Transverse colon (tissue), 4 donors: ENCODE measurements at places on chromosomes 13 and 19. TPM values are rescaled to one million over a fixed set of nuclear protein-coding genes. Genes with fewer than 3 reads are reported as not detected.

GRCh38 chr13:91014696-91015095, 332.8 kb upstream of the MIR17HG start:
- H3K4me1 ChIP-seq: no peaks in the 10 kb centered on the region
- no peak overlapping the region for H3K4me3 ChIP-seq
- DNase-seq: no peak

DNA sequence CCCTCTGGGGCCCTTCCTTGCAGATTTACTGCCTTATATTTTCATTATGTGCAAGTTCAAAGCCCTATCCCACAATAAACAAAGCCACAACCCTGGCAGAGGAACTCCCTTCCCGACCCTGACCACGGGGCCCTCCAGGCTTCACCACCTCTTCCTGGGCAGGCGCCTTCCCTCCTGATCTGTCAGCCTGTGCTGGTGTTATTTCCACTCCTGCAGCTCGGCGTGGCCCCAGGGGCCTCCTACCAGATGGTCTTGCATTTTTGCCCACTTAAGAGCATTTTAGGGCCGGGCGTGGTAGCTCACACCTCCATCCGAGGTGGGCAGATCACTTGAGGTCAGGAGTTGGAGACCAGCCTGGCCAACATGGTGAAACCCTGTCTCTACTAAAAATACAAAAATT, 22.8 kb downstream of the SLC15A1 start:
- no peaks in the 10 kb centered on the region for H3K27me3 ChIP-seq
- H3K27ac ChIP-seq: no peak overlapping the region
- H3K4me3 ChIP-seq: no peak overlapping the region
- H3K4me1 ChIP-seq: no peaks in the 10 kb centered on the region
- no peak for DNase-seq

GRCh38 chr19:16660763-16661479, at the start of gene TMEM38A:
Gene TMEM38A (plus strand): TSS chr19:16661139. CDS start chr19:16661218, 79 bp downstream.
- H3K27ac ChIP-seq: peak within 1 kb of the TSS; percentile 95
- H3K4me3 ChIP-seq: peak within 1 kb of the TSS; percentile 65
- peaks cover 36% of the 10 kb centered on the region for H3K4me1 ChIP-seq
- peak; percentile 75 for DNase-seq

DNA sequence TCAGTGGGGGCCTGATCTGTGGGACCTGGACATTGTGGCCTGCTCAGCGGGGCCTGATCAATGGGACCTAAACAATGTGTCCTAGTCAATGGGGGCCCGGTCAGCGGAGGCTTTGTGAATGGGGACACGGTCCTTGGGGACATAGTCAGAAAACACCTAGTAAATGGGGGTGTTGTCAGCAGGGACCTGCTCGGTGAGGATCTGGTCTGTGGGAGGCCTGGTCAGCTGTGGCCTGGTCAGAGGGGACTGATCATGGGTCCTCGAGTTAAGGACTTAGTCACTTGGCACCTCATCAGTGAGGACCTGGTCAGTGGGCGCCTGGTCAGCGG, 44.5 kb upstream of the TPM4 start:
- no peaks in the 10 kb centered on the region for H3K27me3 ChIP-seq
- DNase-seq: no peak
- no peaks in the 10 kb centered on the region for H3K36me3 ChIP-seq
- no peak overlapping the region for H3K27ac ChIP-seq
- H3K4me3 ChIP-seq: no peak overlapping the region

GRCh38 chr13:24203811-24204210, 43.3 kb downstream of the SPATA13 start:
- H3K27ac ChIP-seq: peak overlapping the region; percentile 20
- H3K4me1 ChIP-seq: peaks cover 55% of the 10 kb centered on the region
- no peak overlapping the region for H3K4me3 ChIP-seq
- no peaks in the 10 kb centered on the region for H3K36me3 ChIP-seq
- no peak for DNase-seq

GRCh38 chr13:27053210-27053884, 118.3 kb downstream of the USP12 start:
- no peaks in the 10 kb centered on the region for H3K27me3 ChIP-seq
- H3K4me1 ChIP-seq: no peaks in the 10 kb centered on the region
- no peaks in the 10 kb centered on the region for H3K36me3 ChIP-seq
- H3K4me3 ChIP-seq: no peak overlapping the region
- no peak for DNase-seq

DNA sequence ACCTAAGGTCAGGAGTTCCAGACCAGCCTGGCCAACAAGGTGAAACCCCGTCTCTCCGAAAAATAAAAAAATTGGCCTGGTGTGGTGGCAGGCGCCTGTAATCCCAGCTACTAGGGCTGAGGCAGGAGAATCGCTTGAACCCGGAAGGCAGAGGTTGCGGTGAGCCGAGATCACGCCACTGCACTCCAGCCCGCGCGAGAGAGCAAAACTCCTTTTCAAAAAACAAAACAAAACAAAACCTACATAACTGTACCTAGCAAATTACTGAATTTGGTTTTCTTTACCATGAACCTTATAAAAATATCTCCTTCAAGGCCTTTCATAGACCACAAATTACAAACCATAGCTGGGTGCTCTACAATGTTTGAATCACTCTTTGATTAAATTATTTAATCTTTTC, 760 bp downstream of the ZNF91 start:
- no peaks in the 10 kb centered on the region for H3K36me3 ChIP-seq
- no peaks in the 10 kb centered on the region for H3K27me3 ChIP-seq
- H3K27ac ChIP-seq: peak overlapping the region; percentile 97
- peak overlapping the region; percentile 55 for H3K4me3 ChIP-seq

- H3K4me1 ChIP-seq: peaks cover 20% of the 10 kb centered on the region
- no peak for DNase-seq
- no peaks in the 10 kb centered on the region for H3K27me3 ChIP-seq
- no peaks in the 10 kb centered on the region for H3K36me3 ChIP-seq
- H3K27ac ChIP-seq: no peak overlapping the region
Measured at GRCh38 chr19:47507012-47507411, 7.9 kb downstream of the NAPA start.

DNA sequence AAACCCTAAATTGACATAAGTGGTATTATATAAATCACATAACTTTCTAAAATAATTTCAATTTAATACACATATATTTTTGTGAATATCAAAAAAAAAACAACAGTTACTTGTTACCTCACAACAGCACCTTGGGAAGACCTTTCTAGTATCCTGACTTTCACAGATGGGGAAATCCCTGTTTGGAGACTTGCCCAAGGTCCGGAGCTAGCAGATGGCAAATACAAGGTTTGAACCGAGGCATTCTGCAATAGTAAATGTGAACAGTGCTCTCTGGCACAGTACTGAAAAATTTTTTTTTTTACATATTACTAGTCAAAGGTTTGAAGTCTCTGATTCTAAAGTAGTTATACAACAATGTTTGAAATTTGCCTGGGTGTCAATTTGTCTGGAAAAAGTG, 104.5 kb downstream of the SUCLA2 start:
- H3K4me1 ChIP-seq: no peaks in the 10 kb centered on the region
- no peak for DNase-seq
- H3K27ac ChIP-seq: no peak overlapping the region
- no peak overlapping the region for H3K4me3 ChIP-seq

DNA sequence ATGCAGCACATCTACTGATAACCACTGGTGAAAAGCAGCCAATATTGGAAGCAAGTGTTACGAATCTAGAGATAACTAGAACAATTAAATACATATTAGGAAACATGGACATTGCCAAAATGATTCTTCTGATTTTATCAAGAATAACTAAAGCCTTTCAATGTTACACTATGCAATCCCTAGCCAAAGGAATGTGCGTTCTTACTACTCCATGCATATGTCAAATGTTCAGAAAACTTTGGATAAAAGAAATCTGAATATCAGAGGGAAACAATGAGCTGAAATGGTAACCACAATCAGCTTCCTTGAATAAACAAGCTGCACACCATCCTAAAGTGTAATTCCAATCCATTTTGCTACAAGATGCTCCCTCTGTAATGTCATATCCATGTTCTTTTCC, 951 bp upstream of the POSTN start:
- no peak overlapping the region for H3K27ac ChIP-seq
- no peaks in the 10 kb centered on the region for H3K27me3 ChIP-seq
- H3K4me3 ChIP-seq: no peak overlapping the region
- H3K36me3 ChIP-seq: no peaks in the 10 kb centered on the region
- no peaks in the 10 kb centered on the region for H3K4me1 ChIP-seq

DNA sequence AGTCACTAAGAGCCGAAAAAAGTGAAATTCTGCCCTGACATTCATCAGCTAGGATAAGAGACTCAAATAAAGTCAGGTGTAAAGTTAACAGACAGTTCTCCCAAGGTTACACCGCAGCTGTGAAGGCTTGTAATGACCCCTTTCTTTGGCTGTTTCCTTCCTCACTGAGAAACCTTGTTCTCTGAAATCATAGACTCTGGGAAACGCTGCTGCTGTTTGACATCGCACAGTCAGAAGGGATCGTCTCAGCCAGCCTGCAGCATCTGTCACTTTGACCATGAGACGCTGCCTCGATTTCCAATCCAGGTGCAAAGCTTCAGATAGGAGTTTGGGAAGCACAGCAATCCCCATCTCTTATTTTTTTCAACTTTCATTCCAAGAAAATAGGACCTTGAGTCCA, 678 bp downstream of the BCAT2 start:
- H3K36me3 ChIP-seq: no peaks in the 10 kb centered on the region
- peaks cover 6% of the 10 kb centered on the region for H3K4me1 ChIP-seq
- H3K4me3 ChIP-seq: peak overlapping the region; percentile 64
- DNase-seq: no peak
- peak overlapping the region; percentile 89 for H3K27ac ChIP-seq

GRCh38 chr13:34207334-34207733, 389.4 kb downstream of the RFC3 start:
- no peaks in the 10 kb centered on the region for H3K36me3 ChIP-seq
- H3K4me3 ChIP-seq: no peak overlapping the region
- DNase-seq: no peak
- no peaks in the 10 kb centered on the region for H3K27me3 ChIP-seq
- H3K27ac ChIP-seq: peak overlapping the region; percentile 61
- H3K4me1 ChIP-seq: no peaks in the 10 kb centered on the region

DNA sequence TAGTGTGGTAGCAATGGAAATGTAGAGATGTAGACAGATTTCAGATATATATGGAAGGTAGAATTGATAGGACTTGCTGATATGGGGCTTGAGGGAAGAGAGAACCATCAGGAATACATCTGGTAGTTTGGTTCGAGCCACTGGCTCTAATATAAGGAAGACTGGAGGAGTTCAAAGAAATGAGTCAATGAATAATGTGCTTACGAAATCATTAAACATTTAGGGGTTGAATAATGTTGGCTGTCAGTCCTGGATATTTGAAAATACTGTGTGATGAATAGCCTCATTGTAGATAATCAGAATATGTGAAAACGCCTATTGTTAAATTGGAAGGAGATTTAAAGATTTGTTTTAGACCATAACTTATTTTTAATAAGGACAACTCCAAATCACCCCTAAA, 21.6 kb downstream of the SGCG start:
- DNase-seq: no peak
- H3K27ac ChIP-seq: no peak overlapping the region
- no peaks in the 10 kb centered on the region for H3K27me3 ChIP-seq
- no peaks in the 10 kb centered on the region for H3K36me3 ChIP-seq
- H3K4me3 ChIP-seq: no peak overlapping the region
- no peaks in the 10 kb centered on the region for H3K4me1 ChIP-seq

GRCh38 chr19:33796164-33796875, at the start of gene KCTD15:
Gene KCTD15 (plus strand): TSS chr19:33796870. CDS start chr19:33800455, 3,585 bp downstream.
- peaks cover 3% of the 10 kb centered on the region for H3K27me3 ChIP-seq
- peak; percentile 45 for DNase-seq
- peak within 1 kb of the TSS; percentile 82 for H3K4me3 ChIP-seq
- H3K27ac ChIP-seq: peak within 1 kb of the TSS; percentile 94
- peaks cover 7% of the 10 kb centered on the region for H3K4me1 ChIP-seq

- H3K4me3 ChIP-seq: no peak overlapping the region
- no peaks in the 10 kb centered on the region for H3K4me1 ChIP-seq
- no peaks in the 10 kb centered on the region for H3K36me3 ChIP-seq
- no peak for DNase-seq
Measured at GRCh38 chr19:30739394-30739793, 367.2 kb downstream of the ZNF536 start.

- H3K27me3 ChIP-seq: no peaks in the 10 kb centered on the region
- H3K36me3 ChIP-seq: no peaks in the 10 kb centered on the region
- H3K27ac ChIP-seq: no peak overlapping the region
- no peak overlapping the region for H3K4me3 ChIP-seq
- DNase-seq: no peak
- no peaks in the 10 kb centered on the region for H3K4me1 ChIP-seq
Measured at GRCh38 chr13:30846866-30847265, 59.2 kb upstream of the MEDAG start.

GRCh38 chr13:37225414-37226070, 120.1 kb upstream of the CSNK1A1L start:
- DNase-seq: no peak
- H3K4me3 ChIP-seq: no peak overlapping the region
- no peaks in the 10 kb centered on the region for H3K27me3 ChIP-seq
- no peaks in the 10 kb centered on the region for H3K36me3 ChIP-seq
- H3K27ac ChIP-seq: no peak overlapping the region

GRCh38 chr13:81304121-81304659, 963.3 kb upstream of the SPRY2 start:
- no peak overlapping the region for H3K27ac ChIP-seq
- H3K4me3 ChIP-seq: no peak overlapping the region
- no peaks in the 10 kb centered on the region for H3K36me3 ChIP-seq
- no peak for DNase-seq
- H3K27me3 ChIP-seq: no peaks in the 10 kb centered on the region

GRCh38 chr13:111614613-111615012, 294.2 kb downstream of the TEX29 start:
- H3K4me3 ChIP-seq: no peak overlapping the region
- no peaks in the 10 kb centered on the region for H3K27me3 ChIP-seq
- H3K4me1 ChIP-seq: no peaks in the 10 kb centered on the region

DNA sequence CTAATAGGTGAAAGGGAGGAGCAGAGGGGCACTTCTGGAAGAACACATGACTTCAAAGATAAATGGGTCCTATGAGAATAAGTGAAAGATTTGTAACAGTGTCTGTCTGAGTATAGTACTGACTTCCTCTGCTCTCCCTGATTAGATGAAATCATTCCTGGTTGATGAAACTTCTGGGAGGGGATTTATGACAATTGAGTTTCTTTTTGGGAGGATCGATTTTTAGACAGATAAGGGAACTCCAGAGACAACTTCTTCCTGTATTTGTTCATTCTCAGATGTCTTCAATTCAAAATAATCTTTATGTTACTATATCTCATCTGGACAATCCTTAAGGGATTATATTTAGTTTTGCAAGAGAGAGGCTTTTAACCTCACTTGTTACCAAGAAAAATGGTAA, 20.0 kb downstream of the SETDB2 start:
- H3K4me3 ChIP-seq: no peak overlapping the region
- no peaks in the 10 kb centered on the region for H3K27me3 ChIP-seq
- no peaks in the 10 kb centered on the region for H3K4me1 ChIP-seq

The KLHL1 gene
- total RNA-seq: not detected

The TUBA3C gene
- not detected for total RNA-seq

The KLK2 gene
- not detected for total RNA-seq

The UBE2S gene
- total RNA-seq: 16.5 TPM

The ATP4A gene
- total RNA-seq: not detected
